ENCODE measurements at places on chromosomes 7 and 10. TPM values are rescaled to one million over a fixed set of nuclear protein-coding genes. Genes with fewer than 3 reads are reported as not detected.

DNA sequence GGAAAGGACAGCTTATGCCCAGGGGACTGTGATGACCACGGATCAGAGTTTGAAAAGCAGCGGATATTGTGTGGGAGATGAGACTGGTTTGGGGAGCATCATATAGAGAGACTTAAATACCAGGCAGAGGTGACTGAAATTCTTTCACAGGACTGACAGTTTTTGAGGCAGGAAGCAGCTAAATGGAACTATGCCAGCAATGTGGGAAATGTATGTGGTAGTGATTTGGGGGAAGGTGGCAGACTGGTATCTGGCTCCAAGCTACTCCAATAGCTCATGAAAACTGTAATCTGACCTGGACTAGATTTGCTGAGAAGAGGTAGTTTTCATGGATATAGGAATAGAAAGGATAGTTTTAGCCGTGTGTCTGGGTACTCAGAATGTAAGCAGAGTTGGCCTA, 592.6 kb downstream of the REEP3 start:
- H3K27me3 ChIP-seq = no peaks in the 10 kb centered on the region
- no peak for DNase-seq
- no peaks in the 10 kb centered on the region for H3K4me1 ChIP-seq
- H3K4me3 ChIP-seq = no peak overlapping the region

DNA sequence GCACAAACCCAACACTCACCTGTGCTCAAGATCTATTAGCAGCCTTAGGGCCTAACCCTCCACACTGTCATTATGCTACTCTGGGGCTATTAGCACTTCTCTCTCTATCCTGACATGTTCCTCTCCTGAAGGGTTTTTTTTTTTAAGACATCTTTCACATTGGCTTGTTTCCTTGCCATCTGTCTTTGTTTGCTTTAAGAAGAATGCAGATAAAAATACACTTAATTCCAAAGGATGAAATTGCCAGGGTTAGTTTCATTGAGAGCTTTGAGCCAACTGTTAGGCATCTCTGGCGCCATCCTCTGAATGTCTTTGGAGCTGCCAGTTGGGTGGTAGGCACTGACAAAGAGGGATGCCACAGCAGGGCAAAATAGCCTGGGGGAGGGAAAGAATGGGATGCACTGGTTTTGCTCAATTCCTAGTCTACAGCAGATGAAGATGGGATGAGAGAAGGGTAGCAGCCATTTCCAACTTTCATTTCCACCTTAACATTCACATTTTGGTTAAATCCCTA, 399.2 kb downstream of the SORCS1 start:
- H3K27ac ChIP-seq = no peak overlapping the region
- no peaks in the 10 kb centered on the region for H3K4me1 ChIP-seq
- no peak for DNase-seq
- H3K4me3 ChIP-seq = no peak overlapping the region
- no peaks in the 10 kb centered on the region for H3K27me3 ChIP-seq
- no peaks in the 10 kb centered on the region for H3K36me3 ChIP-seq

DNA sequence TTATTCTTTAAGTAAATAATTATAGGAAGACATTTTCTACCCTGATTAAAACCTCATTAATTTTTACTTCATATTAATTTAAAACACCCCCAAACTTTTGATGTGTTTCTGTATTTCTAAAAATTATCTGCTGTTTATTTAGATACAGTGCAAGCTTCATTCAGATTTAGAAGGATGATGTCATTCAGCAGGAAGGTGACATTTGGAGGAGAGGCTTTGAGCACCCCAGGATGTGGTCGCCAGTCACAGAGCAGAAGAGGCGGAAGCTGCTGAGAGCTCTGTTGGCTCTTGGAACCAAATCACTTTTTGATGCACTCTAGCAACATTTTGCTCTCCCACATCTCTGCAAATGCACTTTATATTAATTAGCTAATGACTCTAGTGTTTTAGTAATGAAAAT, 233.9 kb upstream of the CACNA2D1 start:
- H3K4me3 ChIP-seq = no peak overlapping the region
- no peaks in the 10 kb centered on the region for H3K4me1 ChIP-seq
- no peaks in the 10 kb centered on the region for H3K36me3 ChIP-seq
- no peak overlapping the region for H3K27ac ChIP-seq

DNA sequence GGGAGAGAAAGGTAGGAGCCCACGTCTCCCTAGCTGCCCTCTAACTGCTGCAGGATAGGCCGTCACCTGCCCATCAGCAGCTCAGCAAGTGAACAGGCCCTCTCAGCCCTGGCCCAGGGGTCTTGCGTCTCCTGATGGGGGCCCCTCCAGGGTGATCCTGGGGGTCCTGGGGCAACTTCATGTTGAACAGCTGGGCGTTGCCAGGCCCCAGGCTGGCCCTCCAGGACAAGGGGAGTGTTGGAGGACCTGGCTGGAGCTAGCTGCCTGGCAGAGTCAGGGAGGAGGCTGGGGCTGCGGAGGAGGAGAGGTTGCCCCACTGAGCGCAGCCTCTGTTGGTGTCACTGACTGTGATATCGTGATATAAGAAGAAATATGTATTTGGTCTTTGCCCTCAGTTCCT, 34.7 kb downstream of the SPOCK2 start:
- no peak overlapping the region for H3K27ac ChIP-seq
- no peaks in the 10 kb centered on the region for H3K27me3 ChIP-seq
- H3K4me3 ChIP-seq = no peak overlapping the region
- no peaks in the 10 kb centered on the region for H3K4me1 ChIP-seq
- H3K36me3 ChIP-seq = no peaks in the 10 kb centered on the region

DCLRE1A gene
- 6.2 TPM for total RNA-seq

GPNMB gene
- total RNA-seq = 49.9 TPM

DNA sequence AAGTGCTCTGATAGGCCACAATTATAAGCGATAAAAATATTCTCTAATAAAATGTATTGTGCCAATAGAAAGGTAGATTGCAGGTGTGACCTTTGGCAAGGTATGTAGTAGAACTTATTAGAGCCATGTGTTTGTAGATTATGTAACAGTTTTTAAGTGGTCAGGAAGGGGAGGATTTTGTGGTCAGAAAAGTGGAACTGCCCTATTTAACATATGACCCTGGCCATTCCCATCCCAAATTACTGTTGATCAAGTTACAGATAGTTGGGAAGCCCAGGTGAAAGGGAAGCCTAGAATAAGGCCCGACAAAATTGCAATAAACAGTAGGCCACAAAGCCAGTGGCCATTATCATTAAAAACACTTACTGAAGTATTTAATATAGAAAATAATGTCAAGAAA, 89.2 kb downstream of the SPAG6 start:
- H3K36me3 ChIP-seq = no peaks in the 10 kb centered on the region
- H3K4me3 ChIP-seq = no peak overlapping the region
- H3K27ac ChIP-seq = no peak overlapping the region
- no peak for DNase-seq
- H3K27me3 ChIP-seq = no peaks in the 10 kb centered on the region

- H3K27me3 ChIP-seq = no peaks in the 10 kb centered on the region
- no peaks in the 10 kb centered on the region for H3K4me1 ChIP-seq
- no peak overlapping the region for H3K4me3 ChIP-seq
- H3K36me3 ChIP-seq = no peaks in the 10 kb centered on the region
- DNase-seq = no peak
- H3K27ac ChIP-seq = no peak overlapping the region
Observed at GRCh38 chr7:88121335-88121734, 98.5 kb downstream of the SRI start.

FEZF1 gene
- total RNA-seq = not detected

- H3K27ac ChIP-seq = no peak overlapping the region
- no peaks in the 10 kb centered on the region for H3K36me3 ChIP-seq
- no peaks in the 10 kb centered on the region for H3K4me1 ChIP-seq
Observed at GRCh38 chr7:18425227-18425626, 70.3 kb upstream of the HDAC9 start.

Measured in prostate gland (tissue), 2 donors.